ENCODE measurements at places on chromosomes 16 and 17. TPM values are rescaled to one million over a fixed set of nuclear protein-coding genes. Genes with fewer than 3 reads are reported as not detected.

GRCh38 chr17:21061158-21061835 lies 18.5 kb upstream of the USP22 start:
- DNase-seq: no peak

The TMEM220 gene
- total RNA-seq: 2.9 TPM

The KCNAB3 gene
- 7.1 TPM for total RNA-seq

DNA sequence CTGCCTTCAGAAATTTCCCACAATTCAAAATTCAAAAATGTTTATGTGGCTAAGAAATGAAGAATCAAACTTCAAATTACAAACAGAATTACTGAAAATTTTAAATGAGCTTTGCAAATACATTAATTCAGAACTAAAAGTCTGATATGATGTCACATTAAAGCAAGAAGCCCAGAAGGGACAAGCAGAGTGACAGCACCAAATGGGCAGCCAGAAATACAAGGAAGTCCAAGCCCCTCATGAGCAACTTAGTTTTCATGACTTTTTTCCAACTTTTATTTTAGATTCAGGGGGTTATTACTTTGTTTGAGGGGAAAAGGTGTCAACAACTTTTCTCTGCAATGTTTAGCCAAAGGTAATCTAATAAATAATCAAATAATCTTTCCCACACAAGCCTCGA lies 21.5 kb downstream of the UBE2G1 start:
- no peak for DNase-seq

GRCh38 chr16:48946686-48947370 lies 334.8 kb downstream of the CBLN1 start:
- no peak for DNase-seq

GRCh38 chr16:57348327-57348726 lies 10.3 kb upstream of the CCL22 start:
- no peak for DNase-seq

DNA sequence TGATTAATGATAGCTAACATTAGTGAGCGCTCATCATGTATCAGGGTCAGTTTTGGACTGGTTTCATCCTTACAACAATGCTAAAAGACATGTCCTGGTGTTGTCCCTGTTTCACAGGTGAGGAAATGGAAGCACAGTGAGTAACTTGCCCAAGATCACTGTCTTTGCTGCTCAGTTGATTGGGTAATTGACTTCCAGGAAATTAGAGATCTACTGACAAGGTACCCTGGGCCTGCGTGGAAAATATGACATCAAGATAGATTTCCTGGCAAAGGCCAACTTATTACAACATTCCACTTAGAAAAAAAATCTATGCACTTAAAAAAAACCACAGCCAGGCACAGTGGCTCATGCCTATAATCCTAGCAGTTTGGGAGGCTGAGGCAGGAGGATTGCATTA lies 96.3 kb downstream of the CYLD start:
- no peak for DNase-seq

The PTX4 gene
- not detected for total RNA-seq

The SPAG9 gene
- total RNA-seq: 60.2 TPM

- no peak for DNase-seq
These were observed 92.6 kb downstream of the KANSL1 start for GRCh38 chr17:46100590-46100989.

- no peak for DNase-seq
These were observed 265.9 kb upstream of the SALL1 start for GRCh38 chr16:51416926-51417325.

- no peak for DNase-seq
These were observed 25.7 kb downstream of the IQCK start for GRCh38 chr16:19743816-19744159.

- no peak for DNase-seq
These were observed 45.6 kb downstream of the RMI2 start for GRCh38 chr16:11390573-11391495.

DNA sequence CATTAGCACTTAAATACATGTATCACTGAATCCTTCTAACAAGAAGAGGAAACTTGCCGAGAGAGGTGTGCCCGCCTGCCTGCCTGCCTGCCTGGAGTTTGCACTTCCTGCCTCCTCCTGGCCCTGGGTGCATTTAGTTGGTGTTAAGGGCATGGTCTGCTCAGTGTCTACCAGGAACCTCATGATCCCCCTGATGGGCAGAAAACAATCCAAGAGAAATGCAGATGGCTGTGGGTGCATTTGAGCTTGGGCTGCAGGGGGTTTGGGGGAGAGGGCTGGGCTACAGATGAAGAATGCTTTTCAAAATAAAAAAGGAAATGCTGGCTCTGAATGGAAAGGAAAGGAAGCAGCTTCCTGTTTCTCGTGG lies 10.1 kb downstream of the KSR1 start:
- DNase-seq: no peak

The ZG16 gene
- not detected for total RNA-seq

The CLEC18B gene
- total RNA-seq: 1.1 TPM

The PRSS53 gene
- total RNA-seq: 3.5 TPM

DNA sequence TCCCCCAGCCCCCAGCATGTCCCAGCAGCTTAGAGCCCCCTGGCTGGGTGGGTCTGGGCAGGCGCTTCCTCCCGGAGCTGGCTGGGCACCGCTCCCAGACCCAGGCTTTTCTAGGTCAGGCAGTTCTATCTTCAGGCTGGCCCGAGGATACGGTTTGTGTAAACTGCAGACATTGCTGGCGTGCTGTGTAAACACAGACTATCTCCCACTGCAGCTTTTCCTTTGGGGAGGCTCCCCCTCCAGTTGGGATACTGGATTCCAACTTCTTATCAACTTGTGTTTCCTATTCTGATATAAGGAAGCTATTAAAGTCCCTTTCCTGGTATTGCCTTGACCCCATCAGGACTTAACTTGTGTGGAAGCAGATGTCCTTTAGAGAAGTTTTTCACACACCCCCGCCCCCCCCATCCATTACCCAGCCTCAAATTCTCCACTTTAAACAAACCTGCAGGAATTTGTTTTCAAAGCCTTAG lies 18.3 kb upstream of the GNA13 start:
- no peak for DNase-seq

DNA sequence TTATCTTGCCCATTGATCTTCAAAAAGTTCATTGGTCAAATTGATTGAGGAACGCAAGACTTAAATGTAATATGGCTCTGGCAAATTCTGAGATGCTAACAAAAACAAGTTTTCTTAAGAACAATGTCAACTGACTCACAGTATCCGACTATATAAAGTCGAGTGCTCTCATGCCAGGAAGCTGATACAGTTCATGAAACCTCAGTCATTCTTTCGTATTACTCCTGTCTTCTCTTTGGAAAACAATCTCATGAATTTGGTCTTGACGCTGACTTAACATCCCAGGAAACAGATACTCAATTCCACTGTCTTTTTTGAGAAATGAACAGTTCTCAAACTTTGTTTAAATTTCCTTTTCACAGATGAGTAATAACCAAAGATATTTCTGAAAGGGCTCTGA lies 704.9 kb downstream of the MAF start:
- no peak for DNase-seq

DNA sequence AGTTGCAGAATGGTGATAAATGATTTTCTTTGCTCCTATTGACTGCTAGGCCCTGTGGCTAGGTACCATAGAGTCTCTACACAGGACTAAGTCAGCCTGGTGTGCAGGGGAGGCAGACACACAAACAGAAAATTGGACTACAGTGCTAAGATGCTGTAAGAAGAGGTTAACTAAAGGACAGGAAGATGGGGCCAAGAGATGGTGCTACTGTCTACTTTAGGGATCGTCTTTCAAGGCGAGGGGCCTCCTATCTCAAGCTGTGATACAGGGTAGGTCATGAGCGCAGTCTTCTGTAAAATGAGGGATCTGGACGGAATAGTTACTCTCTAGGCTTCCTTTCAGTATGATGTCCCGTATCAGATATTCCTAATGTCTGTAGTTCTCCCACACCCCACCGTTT lies 817 bp downstream of the NME1 start:
- no peak for DNase-seq

DNA sequence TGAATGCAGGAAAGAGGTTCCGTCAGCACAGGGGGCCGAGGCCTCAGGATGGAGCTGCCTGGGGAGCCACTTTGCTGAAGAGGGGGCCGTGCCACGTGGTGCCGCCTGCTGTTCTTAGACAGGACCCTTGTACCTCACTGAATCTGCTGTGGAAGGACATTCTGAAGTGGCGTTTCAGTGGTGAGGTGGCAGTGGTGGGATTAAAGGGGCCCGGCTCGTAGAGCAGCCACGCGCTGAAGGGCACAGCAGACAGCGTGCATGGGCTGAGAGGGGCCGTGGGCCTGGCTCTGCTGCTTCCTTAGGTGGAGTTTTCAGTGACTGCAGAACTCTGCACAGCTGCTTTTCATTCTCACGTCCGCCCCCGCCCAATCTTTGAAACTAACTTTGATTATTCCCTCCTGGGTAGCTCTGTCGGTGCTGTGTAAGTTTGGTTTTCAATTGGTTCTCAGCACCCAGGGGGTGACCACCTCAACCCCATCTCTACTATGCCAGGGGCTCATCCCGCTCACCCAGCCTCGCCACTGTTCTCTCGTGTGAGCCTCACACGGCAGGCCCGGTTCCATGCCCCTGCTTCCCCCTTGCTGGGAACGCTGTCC lies 70.3 kb downstream of the SEC14L1 start:
- DNase-seq: no peak

The LAT gene
- total RNA-seq: 160 TPM

GRCh38 chr16:74192281-74192797 lies 104.3 kb upstream of the PSMD7 start:
- DNase-seq: no peak

All from CD4-positive, alpha-beta T cell (primary cell).